Temporal lobe (tissue), 4 donors: ENCODE measurements at places on chromosomes 5 and 9. TPM values are rescaled to one million over a fixed set of nuclear protein-coding genes. Genes with fewer than 3 reads are reported as not detected.

DBH gene
- not detected for total RNA-seq

GRPEL2 gene
- total RNA-seq, result 36.4 TPM

ANKRD18A gene
- 1.2 TPM for total RNA-seq

PFN3 gene
- total RNA-seq, result 0.74 TPM

TBCA gene
- total RNA-seq, result 63.7 TPM

AHRR gene
- total RNA-seq, result 2.0 TPM

GMCL2 gene
- total RNA-seq, result not detected

SHISAL2B gene
- 0.49 TPM for total RNA-seq
